Sigmoid colon (tissue), 7 donors: ENCODE measurements at places on chromosomes 4 and X. TPM values are rescaled to one million over a fixed set of nuclear protein-coding genes. Genes with fewer than 3 reads are reported as not detected.

IL9R gene
- total RNA-seq = not detected

MAGEA11 gene
- not detected for total RNA-seq

GRCh38 chr4:64272432-64272831 lies 136.8 kb downstream of the TECRL start:
- DNase-seq = no peak

DNA sequence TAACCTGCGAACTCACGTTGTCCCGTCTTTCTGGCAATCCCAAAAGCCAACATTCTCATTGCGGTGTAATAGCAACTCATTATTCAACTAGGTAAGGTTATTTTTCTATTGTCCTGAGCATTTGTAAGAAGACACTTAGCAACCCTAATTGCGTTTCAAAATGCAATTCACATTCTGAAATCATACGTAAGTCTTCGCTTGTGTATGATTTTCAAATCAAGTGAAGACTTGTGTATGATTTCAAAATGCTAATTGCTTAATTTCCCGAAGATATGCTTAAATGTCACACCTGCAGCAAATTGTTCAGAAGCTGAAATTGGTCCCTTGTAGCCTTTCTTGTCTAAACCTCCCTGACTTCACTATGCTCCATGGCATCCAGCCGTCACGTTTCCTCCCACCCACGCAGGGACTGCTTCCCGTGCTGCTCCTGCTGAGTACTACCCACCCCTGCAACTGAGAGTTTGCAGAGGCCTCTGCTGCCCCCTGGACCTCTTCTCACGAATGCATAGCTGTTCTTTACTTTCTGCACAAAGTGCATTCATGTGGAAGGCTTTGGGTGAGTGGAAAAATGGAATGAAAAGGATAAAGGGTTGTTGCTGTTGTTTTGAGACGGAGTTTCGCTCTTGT lies 40.8 kb upstream of the CLDN24 start:
- DNase-seq = no peak
